ENCODE measurements at places on chromosomes 16 and 17. TPM values are rescaled to one million over a fixed set of nuclear protein-coding genes. Genes with fewer than 3 reads are reported as not detected.
A peak's percentile ranks its signal among the peaks of the same experiment; 100 is the strongest.

YPEL2 gene
- 2.5 TPM for polyA plus RNA-seq

SLC35G6 gene
- not detected for polyA plus RNA-seq

SEPTIN12 gene
- polyA plus RNA-seq = not detected

ITGAL gene
- polyA plus RNA-seq = not detected

CORO6 gene
- polyA plus RNA-seq = 7.0 TPM

HOXB3 gene
- polyA plus RNA-seq = 15.7 TPM

NPIPB8 gene
- not detected for polyA plus RNA-seq

PIRT gene
- polyA plus RNA-seq = not detected

ABCC12 gene
- not detected for polyA plus RNA-seq

PRSS33 gene
- not detected for polyA plus RNA-seq

KRT16 gene
- polyA plus RNA-seq = 0.09 TPM

JPH3 gene
- polyA plus RNA-seq = not detected

MYADML2 gene
- not detected for polyA plus RNA-seq

NPW gene
- polyA plus RNA-seq = 0.06 TPM

DNAI2 gene
- polyA plus RNA-seq = not detected

GRCh38 chr16:68090130-68090529, 5.0 kb downstream of the NFATC3 start:
- DNase-seq = no peak

DNA sequence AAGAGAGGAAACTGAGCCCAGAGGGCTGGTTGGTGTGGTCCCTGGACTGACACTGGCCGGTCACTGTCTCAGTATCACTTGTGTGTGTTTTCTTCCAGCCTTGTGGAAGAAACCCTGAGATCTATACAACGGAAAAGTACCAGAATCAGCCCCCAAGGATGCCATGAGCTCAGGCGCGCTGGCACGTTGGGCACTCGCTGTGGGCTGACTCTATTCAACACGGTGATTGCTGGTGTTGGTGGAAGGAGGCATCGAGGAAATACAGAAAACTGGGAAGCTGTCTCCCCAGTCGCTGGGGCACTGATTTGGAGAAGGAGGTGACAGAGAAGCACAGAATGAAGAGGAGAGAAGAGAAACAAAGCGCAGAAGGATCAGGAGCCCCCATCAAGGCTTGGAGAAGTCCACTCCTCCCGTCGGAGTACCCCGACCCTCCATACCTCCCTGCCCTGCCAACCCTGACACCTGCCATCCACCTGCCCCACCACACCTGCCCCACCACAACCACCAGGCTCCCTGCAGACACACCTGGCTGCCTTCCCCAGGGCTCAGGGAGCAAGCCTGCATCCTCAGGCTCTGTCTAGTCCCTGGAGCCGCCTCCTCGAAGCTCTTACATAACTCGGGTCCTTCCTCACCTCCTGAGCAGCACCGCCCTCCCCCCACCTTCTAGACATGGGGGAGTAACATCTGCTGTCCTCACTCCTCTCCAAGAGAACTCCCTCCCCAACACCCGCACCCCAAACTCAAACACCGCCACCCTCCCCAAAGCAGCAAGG, 66.5 kb downstream of the RBFOX3 start:
- no peak for DNase-seq

GRCh38 chr16:81608523-81609209, 164.1 kb downstream of the CMIP start:
- DNase-seq = peak; percentile 85

DNA sequence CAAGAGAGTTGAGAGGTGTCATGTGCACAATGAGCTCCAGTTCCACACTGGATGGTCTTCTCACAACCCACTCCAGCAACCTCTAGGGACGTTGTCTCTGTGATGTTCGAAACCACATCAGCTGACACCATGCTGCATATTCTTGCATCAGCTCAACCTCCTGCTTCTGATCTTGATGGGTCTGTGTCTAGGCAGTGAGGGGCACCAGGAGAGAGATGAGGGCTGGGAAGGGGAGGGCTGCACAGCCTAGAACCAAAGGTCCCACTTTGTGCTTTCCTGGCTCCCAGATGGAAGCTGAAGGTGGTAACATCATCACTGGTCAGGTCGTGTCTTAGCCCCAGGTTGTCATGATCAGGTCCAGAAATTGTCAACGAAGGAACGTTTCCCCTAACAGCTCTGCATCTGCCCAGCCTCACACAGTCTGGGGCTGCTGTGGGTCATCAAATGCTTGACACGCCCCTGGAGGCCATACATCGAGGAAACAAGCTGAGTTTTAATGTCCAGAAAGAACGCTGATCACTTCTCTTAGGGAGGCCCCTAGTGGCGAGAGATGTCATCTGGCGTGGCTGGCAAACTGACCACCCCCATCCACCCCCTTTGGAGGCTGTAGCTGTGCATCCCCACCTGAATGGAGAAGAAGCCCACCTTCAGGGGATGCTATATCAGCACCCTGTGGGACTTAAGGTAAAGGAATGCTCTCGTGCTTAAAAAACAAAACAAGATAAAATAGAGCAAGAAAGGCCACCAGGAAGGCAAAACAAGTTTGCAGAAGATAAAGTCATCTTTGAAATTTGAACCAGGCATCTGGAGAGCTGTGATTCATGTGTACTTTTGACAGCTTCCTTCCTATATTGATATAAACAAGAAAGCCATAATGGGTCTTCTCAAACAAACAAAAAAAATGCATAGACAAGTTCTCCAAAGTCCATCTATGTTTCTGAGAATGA, 58.3 kb downstream of the WIPI1 start:
- peak; percentile 86 for DNase-seq

GRCh38 chr16:73891129-73891542, 405.5 kb upstream of the PSMD7 start:
- peak; percentile 43 for DNase-seq

- DNase-seq = peak; percentile 73
Observed at GRCh38 chr16:52191531-52192134, 355.3 kb downstream of the TOX3 start.

GRCh38 chr17:28505986-28506665, at the start of gene FOXN1:
Gene FOXN1 (plus strand): TSS chr17:28506348. CDS start chr17:28523970, 17,622 bp downstream.
- no peak for DNase-seq

GRCh38 chr17:21036361-21036881, 6.4 kb downstream of the USP22 start:
- DNase-seq = no peak

DNA sequence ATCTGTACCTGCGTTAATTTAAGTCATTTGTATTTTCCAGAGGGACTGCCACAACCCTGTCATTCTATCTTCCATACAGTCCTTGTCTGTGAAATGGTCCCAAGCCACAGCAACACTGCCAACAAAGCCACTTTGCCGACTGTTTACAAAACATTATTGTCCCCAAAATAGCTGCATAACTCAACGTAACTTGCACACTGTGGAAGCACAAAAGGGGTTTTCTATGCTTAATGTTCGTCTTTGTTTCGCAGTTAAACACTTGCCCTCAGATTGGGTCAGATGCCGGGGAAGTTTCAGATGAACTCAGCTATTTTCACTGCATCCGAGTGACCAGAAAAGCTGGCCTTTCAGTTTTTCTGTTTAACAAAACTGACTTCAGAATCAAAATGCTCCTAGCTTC, 4.6 kb downstream of the SEC14L5 start:
- no peak for DNase-seq

DNA sequence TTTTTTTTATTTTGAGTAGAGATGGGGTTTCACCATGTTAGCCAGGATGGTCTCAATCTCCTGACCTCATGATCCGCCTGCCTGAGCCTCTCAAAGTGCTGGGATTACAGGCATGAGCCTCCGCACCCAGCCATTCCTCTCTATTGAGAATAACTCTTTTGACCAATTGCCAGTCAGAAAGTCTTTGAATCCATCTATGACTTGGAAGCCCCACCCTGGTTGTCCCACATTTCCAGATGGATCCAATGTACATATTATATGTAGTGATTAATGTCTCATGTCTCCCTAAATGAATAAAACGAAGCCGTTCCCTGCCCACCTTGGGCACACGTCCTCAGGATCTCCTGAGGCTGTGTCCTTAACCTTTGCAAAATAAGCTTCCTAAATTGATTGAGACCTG, 228.3 kb upstream of the NLRP1 start:
- no peak for DNase-seq

DNA sequence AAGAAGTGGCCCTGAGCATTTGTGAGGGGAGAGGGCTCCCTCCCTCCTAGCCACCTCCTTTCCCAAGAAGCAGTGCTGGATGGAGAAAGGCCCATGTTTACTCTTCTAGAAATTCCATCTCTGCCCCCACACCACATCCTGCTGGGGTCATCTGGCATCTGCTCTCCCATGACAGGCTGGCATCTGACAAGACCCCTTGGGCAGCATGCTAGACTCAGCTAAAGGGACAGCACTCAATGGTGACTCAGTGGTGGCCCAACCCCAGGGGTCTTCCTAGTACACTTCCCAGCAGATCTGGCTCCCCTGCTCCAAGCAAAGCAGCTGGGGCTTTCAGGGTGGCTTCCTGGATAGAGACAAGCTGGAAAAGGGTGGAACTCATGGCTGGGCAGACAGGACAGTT, 14.4 kb downstream of the SLC38A7 start:
- no peak for DNase-seq

DNA sequence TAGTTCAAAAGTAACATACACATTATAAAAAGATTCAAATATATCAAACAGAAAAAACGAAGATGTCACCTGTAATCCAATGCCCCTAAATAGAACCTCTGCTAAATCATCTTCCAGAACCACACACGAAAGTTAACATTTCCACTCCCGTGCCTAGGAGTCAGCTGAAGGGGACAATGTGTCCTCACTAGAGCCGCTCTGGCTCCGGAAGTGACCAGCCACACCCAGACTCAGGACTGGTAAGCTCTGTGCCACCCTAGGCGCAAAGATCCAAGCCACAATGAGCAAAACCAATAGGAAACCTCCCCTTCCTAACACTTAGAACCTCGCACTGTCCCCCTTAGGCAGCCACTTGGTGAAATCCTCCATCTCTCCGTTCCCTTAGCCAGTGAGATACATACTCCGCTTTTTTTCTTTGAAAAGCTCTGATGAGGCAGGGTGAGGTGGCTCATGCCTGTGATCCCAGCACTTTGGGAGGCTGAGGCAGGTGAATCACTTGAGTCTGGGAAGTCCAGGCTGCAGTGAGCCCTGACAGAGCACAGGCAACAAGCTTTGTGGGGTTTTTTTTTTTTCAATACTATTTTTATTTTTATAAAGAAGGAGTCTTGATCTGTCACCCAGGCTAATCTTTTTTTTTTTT, 11.8 kb downstream of the CTRB1 start:
- DNase-seq = no peak

- no peak for DNase-seq
Observed at GRCh38 chr17:43079641-43080302, 45.4 kb downstream of the BRCA1 start.

GRCh38 chr17:34913001-34913400, 48.3 kb downstream of the CCT6B start:
- DNase-seq = no peak

DNA sequence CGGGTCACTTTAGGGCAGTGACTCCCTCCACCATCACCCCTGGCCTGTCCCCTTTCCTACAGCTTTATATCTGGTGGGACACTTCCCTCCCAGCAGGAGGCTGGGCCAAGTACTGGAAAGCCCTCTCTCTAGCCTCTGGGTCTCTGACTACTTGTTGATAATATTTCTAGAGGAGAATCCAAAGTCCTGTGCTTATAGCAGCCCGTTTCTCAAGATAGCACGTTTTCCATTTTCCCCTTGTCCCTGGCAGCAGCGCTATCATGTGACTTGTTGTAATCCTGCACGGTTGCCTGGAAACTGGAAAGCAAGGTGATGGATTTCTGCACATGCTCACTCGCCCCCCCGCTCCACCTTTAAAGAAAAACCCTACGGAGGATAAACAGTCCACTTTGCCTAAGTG, 3.3 kb upstream of the AXIN2 start:
- peak; percentile 54 for DNase-seq

- DNase-seq = no peak
Observed at GRCh38 chr17:70107904-70108565, 33.0 kb downstream of the KCNJ16 start.

DNA sequence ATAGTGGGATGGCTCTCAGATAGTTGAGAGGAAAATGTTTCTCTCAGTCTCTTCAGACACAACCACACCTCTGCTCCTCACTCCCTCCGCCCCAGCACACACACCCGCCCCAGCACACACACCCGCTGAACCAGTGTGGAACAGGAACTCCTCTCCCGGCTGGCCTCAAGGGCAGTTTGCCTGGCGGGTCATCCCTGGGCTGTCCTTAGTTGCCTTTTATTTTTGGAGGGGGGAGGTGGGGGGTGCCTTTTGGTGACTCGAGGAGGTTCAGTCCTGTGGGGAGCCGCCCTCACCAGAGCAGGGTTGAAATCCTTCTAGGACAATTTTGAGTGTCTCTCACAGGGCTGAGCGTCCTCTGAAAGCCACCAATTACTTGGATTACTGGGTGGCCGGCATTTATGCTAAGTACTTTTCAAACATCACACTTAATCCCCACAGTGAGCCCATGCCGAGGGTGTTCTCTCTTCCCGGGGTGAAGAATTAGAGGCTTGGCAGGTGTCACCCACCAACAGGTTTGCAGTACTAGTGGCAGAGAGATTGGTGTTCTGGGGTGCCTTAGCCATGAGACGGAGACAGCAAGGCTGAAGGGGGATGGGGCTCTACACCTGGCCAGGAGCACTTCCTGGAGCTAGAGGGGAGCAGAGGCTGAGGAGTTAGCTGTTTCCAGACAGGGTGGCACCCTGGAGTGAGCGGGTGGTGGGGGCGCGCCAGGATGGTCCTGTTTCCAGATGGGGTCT, 2.8 kb downstream of the RASD1 start:
- no peak for DNase-seq

GRCh38 chr16:8890549-8890921, 8.4 kb downstream of the LITAFD start:
- DNase-seq = no peak

GRCh38 chr16:52095471-52095870, 451.5 kb downstream of the TOX3 start:
- DNase-seq = no peak

GRCh38 chr16:52265446-52265861, 281.5 kb downstream of the TOX3 start:
- DNase-seq = no peak

- no peak for DNase-seq
Observed at GRCh38 chr17:44496815-44497214, 6.4 kb downstream of the GPATCH8 start.

DNA sequence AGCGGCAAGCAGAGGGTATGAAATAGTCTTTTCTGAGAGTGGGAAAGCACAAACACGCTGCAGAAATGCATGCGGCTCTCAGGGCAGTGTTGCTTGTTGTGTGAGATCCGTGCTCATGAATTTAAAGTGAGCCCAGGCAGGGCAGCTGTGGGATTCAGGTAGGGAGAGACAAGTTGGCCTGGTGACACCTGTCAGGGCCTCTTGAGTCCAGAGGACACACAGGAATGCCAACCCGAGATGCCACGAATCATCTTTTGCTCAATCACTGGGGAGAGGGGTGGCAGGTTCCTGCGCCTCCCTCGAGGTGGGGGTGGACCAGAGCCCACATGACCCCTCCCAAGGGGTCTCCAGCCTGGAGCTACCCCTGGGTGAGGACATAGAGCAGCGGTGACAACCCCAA, 211.9 kb downstream of the GSG1L start:
- DNase-seq = no peak
